ENCODE measurements at places on chromosomes 12 and 14.
A peak's percentile ranks its signal among the peaks of the same experiment; 100 is the strongest.

DNA sequence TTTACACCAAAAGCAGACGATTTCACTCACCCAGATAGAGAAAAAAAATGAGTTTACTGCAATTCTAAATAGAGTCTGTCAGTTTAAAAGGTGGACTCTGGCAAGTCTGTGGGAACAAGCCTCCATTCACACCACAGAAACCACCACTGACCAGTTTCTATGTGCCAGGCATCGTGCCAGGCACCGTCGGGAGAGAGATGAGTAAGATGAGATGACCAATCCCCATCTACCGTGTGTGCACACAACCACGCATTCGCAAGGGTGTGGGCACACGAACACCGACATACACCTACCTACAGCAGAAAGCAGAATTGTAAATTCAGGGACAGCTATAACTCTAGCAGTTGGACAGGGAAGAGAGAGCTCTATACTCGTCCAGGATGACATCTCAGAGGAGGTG lies 58.3 kb downstream of the PRIMA1 start:
- no peak for DNase-seq

DNA sequence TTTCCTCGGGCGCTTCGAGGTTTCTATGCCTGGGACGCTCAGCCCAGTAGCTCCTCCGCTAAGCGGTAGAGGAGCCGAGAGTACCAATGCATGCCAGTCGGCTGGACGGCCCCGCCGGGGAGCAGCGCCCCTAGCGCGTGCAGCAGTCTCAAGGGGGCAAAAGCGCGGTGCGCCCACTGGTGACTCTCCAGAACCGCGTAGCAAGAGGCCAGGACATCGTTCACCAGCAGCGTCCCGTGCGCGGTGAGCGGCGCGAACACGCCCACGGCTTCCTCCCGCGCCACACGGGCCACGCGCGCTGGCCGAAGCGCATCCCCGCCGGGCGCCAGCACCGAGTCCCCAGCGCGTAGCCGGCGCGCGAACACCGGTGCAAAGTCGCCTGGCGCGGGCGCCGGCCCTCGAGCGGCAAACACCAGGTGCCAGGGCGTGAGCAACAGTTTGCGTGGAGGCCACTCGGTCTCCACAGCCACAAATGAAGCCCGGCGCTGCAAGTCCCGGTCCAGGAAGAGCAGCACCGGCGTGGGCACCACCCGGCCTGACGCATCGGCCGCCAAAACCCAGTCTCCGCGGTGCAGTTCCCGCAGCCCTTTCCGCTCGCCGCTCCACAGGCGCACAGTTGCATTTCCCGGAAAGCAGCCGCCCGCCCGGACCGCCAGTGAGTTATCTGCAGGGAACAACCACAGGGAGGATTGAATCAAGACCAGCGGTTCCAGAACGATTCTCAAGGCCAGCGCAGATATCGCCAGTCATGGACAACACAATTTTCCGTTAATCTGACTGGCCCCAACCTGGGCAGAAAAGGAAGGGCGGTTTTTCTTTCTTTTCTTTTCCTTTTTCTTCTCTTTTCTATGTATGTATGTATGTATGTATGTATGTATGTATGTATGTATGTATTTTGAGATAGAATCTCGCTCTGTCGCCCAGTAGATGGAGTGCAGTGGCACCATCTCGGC lies 4.5 kb downstream of the DHH start:
- peak; percentile 36 for DNase-seq

GRCh38 chr14:92759679-92760523 lies 11.5 kb upstream of the LGMN start:
- DNase-seq = no peak

- no peak for DNase-seq
Observed at GRCh38 chr14:102078831-102079699, 7.8 kb downstream of the HSP90AA1 start.

GRCh38 chr12:55862286-55862685 lies 19.6 kb upstream of the MMP19 start:
- no peak for DNase-seq

DNA sequence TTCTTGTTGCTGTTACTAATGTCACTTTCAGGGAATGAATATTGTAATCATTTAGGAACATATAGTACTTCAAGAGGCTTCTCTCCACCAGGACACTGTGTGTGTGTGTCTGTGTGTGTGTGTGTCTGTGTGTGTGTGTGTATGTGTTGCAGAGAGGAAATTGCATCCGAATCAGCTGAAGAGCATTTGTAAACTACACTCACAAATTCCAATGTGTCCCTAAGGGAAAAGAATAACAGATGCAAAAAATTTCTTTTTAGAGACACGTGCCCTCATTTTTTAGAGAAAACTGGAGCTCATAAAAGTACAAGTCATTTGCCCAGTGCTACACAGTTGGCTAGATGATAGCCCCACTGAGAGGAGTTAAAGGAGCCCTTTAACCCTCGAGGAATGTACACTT lies 168.8 kb downstream of the ANO4 start:
- DNase-seq = no peak

- no peak for DNase-seq
Observed at GRCh38 chr12:95874452-95874851, 15.7 kb downstream of the SNRPF start.

- DNase-seq = no peak
Observed at GRCh38 chr12:118060301-118061010, 523 bp downstream of the WSB2 start.

DNA sequence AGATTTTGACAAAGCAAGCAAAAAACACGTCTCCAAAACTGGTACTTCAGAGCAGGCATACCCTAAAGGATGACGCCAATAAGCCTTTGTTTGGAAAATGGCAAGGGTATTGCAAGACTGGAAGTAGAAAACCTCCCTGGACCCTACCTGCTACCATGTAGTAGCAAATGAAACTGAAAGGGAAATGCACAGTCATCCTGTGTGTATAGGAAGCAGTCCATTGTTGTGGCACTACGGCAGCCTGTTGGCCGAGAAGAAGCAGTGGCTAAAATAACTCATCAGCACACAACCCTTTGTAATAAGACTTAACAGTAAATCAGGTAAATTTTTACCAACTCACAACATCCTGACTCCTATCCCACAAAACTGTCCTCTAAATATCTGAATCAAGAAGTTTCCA lies 386.4 kb downstream of the RGS6 start:
- DNase-seq = no peak

DNA sequence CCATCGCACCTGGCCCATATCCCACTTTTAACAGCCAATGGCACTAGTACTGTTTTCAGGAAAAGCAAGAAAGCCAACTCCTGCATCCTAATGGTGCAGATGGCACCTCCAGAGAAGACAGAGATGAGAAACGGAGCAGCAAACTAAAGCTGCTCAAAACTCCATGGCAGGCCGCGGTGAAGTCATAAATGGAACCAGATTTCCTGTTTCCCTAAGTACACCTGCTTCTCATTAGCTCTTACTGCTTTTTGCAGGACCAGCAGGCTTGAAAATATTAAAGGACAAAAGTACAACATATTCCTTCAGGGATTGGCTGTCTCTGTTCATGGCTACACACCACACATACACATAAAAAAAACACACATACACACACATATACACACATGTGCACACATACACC lies 36.7 kb upstream of the LGALS3 start:
- no peak for DNase-seq

DNA sequence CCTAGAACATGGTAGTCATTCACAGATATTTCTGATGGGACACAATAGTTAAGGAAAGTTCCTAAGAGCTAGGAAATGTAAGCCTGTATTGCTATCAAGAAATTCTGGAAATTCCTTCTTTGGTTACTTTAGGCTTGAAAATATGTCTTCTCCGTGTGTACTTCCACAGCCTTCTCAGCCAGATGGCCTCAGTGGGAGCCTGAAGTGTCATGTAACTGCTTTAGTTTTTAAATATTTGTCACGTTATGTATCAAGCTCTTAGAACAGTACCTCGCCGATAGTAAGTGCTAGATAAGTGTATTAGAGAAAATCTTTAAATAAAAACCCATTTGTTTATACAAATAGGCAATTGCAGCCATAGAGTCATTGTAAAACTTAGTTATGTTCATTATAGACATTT lies 95.6 kb downstream of the DERA start:
- DNase-seq = no peak

- DNase-seq = no peak
Observed at GRCh38 chr14:68013326-68013725, 193.7 kb downstream of the RAD51B start.

DNA sequence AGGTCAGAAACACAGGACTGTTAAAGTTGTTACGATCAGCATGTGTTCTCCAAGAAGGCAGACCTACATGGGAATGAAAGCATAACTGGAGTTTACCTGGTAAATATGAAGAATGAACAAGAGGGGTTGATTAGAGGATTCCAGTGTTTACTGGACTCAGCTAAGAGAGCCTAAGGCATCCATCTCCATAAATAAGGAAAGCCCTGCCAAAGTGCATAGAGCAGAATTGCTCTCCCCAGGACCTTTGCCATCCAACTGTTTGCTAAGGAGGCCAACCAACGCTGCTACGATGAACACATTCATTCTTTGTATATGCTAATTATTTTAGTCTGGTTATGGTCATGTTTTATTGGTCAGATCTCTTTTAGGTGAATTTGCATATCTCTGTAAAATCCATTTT lies 17.1 kb upstream of the PAWR start:
- no peak for DNase-seq

GRCh38 chr14:81105378-81105777 lies 115.4 kb downstream of the GTF2A1 start:
- no peak for DNase-seq

All from HFFc6 (cell line).